ENCODE measurements at places on chromosomes 7 and 10.

GRCh38 chr7:2607923-2608904 lies 23.6 kb upstream of the TTYH3 start:
- no peak for DNase-seq

GRCh38 chr7:70710651-70711050 lies 421.3 kb upstream of the GALNT17 start:
- no peak for DNase-seq

DNA sequence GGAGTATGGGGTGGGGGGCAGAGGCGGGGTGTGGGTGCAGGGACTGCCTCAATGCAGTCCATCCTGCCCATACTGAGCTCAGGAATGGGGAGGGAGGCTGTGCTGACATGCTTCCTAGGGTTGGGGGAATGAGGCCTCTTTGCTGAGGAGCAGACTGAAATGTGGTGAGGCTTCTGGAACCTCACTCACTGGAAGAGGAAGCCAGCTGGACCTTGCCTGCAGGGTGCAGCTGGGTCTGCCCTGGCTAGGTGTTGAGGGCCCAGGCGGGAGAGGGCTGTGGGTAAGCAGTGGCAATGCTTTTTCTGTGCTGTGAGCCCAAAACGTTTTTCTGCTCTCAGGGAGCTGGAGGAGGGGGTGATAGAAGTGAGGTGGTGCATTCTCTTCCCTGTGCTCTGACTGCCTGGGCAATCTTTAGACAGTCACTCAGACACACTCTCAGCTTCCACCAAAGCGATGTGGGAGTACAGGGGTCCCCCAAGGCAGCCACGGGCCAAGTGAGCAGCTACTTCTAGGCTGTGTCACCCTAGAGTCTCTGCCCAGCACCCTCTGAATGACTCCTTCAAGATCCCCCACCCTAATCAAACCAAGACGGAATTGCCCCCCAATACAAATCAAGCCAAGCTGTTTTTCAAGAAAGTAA lies 41.1 kb upstream of the BMPR1A start:
- DNase-seq: no peak

DNA sequence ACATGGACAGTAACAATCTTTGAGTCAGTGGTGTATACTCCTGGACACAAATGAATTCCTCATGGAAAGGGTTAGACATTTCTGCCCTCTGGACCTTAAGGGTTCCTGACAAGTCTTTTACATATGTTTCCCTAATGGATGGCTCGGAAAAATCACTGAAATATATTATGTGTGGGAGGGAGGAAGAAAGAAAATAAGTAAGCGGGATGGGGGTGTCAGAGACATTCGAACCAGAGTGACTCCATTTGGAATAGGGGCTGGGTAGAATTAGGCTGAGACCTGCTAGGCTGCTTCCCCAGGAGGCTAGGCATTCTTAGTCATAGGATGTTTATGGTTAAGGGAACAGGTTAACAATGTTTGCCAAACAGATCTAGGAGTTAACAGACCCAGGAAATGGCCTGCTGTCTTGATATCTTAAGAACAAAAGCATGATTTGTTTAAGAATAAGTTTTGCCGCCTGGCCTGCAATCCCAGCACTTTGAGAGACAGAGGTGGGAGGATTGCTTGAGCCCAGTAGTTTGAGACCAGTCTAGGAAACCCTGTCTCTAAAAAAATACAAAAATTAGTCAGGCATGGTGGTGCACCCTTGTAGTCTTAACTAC lies 1241.7 kb downstream of the TYW1 start:
- no peak for DNase-seq

DNA sequence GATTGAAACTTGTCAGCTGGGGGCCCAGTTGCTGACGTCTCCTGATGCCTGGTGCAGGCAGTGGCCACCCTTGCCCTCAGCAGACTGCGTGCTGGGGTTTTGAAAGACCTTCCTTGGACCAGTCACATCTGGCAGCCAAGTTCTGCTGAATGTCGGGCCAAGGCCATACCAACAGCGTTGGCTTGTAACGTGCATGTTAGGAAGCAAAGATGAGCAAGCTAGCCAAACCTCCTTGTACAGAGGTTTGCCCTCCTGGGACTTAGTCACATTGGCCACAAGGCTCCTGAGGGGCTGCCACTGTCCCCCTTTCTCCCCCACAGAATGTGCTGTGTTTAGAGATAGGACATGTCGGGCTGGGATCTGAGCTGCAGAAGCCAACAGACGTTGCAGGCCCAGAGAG lies 49.0 kb downstream of the ADCY1 start:
- no peak for DNase-seq

GRCh38 chr10:62384057-62384446 lies 9.9 kb downstream of the ZNF365 start:
- peak; percentile 47 for DNase-seq

DNA sequence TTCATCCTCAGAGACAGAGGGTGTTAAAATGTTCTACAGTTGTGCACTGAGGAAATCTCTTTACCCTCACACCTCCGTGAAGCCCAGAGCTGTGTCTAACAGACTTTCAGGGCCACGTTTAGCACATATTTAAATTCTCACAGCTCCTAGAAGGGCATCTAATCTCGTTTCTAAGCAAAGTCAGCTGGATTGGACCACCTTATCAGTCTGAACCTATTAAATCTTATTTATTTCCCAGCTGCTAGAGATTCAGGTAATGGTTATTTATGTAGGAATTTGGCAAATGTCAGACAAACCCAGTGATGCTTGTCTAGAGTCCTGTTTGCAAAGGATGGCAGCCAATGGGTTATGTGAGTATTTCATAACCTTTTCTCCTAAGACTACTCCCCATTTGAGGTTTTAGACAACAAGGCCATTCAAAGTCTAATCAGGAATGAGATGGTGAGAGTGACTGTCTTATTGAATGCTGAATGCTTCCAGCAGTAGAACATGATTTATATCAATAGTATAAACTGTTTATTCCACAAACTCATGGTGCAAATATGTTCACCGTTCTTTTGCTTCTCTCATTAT lies 54.8 kb upstream of the EXOC4 start:
- peak; percentile 48 for DNase-seq

DNA sequence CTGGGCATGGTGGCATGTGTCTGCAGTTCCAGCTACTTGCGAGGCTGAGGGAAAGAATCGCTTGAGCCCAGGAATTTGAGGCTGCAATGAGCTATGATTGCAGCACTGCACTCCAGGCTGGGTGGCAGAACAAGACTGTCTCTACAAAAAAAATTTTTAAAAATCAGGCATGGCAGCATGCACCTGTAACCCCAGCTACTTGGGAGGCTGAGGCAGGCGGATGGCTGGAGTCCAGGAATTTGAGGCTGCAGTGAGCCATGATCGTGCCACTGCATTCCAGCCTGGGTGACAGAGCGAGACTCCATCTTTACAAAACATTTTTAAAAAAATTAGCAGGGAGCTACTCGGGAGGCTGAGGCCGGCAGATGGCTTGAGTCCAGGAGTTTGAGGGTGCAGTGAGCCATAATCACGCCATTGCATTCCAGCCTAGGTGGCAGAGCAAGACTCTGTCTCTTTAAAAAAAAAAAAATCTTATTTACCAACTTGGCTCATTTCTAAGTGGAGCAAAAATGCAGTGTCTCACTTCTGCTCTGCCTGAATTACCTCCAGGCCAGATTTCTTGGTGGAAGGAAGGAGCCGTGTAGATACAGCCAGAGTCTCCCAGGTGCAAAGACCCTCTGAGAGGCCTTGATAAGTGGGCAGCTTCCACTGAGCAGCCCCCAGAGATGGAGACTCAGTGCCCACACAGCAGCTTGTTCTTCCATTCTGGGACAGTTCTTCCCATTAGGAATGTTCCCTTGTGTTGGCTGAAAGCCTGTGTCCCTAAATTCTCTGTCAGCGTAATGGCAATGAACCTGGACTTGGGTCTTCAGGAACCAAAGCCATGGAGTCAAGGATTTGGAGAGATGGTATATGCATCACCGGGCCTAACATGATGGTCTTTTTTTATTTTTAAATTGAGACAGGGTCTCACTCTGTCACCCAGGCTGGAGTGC lies 30.0 kb downstream of the GTF2IRD1 start:
- DNase-seq: no peak

- no peak for DNase-seq
Observed at GRCh38 chr7:71184136-71184535, 52.2 kb downstream of the GALNT17 start.

GRCh38 chr10:71849461-71849908 lies 1.6 kb downstream of the PSAP start:
- DNase-seq: no peak

DNA sequence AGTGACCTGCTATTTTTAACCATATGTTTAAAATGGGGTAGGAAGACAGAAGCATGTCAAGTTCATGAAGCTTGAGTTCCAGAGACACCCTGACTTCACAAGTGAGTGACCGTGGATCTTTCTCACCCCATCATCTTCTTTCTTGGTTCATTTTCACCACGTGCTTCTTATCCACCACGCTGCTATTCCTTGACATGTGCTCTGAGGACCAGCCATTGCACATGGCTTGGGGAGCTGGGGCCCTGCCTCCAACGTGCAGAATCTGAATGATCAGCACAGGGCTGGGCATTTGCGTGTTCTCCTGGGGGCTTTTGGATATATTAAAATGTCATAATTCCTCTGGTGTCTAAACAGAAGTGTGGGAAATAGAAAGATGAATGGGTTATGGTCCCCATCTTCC lies 25.0 kb upstream of the GTPBP4 start:
- DNase-seq: no peak

DNA sequence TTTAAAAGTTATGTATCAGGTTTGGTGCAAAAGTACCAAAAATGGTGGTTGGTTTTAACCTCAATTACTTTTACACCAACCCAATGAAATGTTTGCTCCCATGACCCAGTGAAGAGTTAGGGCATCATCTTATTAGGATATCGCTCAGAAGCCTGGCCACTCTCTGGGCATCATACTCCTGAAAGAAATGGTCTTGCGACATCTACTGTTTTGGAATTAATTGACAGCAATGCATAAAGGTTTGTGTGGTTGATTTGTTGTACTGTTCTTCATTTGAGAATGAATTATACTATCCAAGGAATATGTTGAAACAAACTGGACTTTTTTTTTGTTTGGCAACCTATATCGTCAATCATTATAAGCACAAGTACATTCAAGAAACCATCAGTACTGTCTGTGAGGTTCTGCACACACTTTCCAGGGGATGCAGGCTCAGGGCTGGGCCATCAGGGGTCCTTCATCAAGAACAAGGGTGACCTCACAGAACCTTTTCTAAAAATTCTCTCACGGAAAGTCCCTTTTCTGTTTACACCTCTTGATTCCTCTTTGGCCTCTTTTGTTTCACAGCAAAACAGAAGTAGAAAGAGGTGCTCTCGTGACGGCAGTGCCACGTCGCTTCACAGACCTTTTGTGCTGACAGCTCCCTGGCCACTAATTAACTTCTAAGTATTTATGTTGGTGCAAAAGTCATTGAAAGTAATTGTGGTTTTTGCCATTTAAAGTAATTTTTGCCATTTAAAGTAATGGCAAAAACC lies 117.2 kb upstream of the KLF6 start:
- DNase-seq: no peak

DNA sequence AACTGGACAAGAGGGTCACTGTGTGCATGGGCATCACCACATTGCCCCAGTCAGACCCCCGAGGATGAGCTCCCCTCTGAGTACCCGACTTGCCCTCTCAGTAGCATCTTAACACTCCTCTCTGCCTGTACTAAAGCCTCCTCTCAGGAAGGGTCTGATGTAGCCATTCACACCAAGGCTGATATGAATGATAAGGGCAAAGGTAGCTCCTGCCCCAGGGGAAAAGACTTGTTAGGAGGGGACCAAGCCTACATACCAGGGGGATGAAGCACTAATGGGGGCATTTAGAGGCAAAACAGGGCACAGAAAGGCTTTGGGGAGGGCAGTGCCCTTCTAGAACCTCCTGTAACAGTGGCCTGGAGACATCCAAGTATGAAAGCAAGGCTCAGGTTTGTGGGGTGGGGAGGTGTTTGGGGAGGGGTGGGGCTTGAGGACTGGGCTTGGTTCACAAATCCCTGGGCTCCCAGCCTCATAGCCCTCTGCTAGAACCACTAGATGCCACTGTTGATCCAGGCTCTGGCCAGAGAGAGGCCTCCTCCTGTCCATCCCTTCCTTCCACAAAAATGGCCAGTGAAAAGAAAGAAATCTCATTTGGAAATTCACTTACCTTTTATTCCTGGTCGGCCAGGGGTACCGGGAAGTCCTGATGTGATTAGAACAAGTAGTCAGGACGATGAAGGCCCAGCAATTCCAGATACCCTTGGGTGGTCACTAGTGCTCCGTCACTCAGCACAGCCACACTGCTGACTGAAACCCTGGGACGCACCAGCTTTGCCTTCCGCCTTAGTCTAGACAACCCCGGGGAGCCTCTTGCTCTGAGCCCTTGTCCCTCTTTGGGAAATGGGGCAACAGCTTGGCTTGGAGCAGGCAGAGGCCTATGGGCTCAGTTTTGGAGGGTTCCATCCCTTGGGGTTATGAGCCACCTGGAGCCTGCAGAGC lies 40.3 kb downstream of the COL17A1 start:
- DNase-seq: peak; percentile 70

- no peak for DNase-seq
Observed at GRCh38 chr10:54402576-54402975, 398.5 kb downstream of the PCDH15 start.

GRCh38 chr10:129020651-129021330 lies 446.2 kb upstream of the MGMT start:
- no peak for DNase-seq

Measured in COLO829 (cell line).